Fibroblast of skin of left quadriceps (primary cell): ENCODE measurements at places on chromosomes 3 and 15.

GRCh38 chr3:56787258-56787775 lies 14.4 kb downstream of the ARHGEF3 start:
- no peak for DNase-seq

- DNase-seq: no peak
Measured at GRCh38 chr3:30548600-30548999, 57.8 kb upstream of the TGFBR2 start.

GRCh38 chr15:75685195-75685594 lies 27.5 kb downstream of the CSPG4 start:
- no peak for DNase-seq

DNA sequence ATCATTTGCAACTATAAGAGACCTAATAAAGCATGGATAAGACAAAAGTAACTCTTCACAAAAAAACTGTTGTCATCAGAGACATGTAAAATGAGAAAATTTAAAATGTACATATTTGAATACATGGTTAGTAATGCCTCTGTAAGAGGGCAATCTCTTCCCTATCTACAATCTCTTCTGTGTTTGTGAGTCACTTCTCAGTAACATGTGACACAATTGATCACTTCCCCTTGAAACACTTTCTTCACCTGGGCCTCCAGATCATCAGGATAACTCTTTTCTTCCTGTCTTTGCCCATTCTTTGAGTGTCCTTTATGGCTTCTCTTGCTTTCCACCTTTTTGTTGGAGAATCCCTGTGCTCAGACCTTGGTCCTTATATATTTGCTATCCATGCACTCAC lies 50.4 kb downstream of the TFDP2 start:
- DNase-seq: no peak
